HL-60 (cell line): ENCODE measurements at places on chromosomes 7 and 10.

GRCh38 chr7:24764011-24764410 lies 6.7 kb upstream of the GSDME start:
- DNase-seq: no peak

DNA sequence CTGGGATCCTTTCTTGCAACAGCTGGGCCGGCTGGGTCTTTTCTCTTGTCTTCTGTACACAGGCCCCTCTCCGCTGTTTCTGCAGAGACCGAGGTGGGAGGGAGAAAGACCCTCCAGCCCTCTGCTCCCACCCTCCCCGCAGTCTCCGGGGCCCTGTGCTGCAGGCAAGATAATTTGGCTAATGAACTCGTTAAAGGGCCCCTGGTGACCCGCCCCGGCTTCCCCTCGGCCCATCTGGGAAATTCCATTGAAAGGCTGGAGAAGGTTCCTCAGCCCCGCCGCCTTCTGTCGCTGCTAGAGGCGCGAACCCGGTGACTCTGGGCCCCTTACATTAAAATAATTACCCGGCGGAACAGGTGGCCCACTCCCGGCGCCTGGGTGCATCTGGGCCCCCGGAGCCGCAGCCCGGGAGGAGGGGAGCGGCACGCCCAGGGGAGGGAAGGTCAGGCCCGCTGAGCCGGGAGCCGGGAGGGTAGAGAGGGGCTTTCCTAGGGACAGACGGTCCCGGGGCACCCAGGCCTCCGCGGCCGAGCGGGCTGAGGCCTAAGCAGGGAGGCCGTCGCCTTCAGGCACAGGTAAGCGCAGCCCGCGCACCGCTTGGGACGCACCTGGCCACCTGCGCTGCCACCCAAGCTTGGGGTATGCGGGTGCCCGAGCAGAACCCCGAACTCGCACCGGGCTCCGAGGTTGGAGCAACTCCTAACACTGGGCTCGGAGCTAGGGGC lies 7.3 kb upstream of the MNX1 start:
- no peak for DNase-seq

GRCh38 chr10:78566284-78567111 lies 502.3 kb upstream of the ZMIZ1 start:
- no peak for DNase-seq

- no peak for DNase-seq
Measured at GRCh38 chr7:46215987-46216567, 295.0 kb upstream of the IGFBP3 start.

DNA sequence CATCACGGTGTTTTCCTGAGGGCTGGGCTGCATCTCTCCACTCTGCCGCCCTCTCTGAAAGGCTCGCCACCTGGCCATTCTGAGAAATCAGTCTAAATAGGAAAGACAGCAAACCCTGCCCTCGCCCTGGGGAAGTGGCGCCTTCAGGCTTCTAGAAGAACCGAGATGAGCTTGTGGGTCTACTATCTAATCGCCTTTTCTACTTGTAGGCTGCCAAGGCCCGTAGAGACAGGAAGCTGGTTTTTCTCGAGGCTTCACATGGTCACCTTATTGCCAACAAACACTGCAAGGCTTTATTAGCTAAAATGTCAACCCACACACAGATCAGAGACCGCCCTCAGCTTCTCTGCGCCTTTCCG lies 21.4 kb downstream of the LAT2 start:
- no peak for DNase-seq

DNA sequence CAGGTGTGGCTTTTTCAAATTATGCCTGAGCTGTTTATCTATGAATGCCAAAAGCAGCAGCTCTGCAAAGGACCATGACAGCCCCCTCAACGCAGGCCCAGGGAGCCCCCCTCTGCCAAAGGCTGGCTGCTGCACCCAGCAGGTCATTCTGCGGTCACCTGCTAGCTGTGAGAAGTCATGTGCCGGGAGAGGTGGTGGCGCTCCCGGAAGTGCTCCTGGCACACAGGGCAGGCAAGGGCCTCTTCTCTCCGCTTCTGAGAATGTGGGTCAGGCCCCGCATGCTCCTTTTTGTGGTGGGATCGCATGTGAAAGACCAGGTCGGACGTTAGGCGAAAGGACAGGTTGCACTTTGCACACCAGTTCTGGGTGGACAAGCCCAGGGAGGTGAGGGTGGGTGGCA lies 16.4 kb downstream of the ZNF488 start:
- no peak for DNase-seq
